ENCODE measurements at places on chromosomes 7 and 10.

- DNase-seq, result no peak
Measured at GRCh38 chr10:45136256-45136655, 135.5 kb downstream of the ZNF22 start.

DNA sequence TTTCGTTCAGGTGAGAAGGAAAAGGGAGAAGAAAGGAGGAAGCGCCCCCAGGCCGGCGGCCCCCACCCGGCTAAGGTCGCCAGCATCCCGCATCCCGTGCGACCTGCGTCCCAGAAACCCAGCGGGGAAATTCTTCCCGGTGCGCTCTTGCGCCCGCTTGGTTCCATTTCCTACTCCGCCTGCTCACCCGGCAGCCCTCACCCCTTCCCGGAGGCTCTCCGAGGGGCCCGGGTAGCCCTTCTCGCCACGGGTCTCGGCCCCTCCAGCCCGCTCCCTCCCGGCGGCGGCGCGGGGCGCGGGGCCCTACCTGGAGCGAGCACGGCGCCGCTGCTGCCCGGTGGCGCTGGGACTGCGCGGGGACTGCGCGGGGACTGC lies at the start of gene PRKCQ:
Gene PRKCQ (minus strand): TSS at position 373 of the 375 bp plus-strand sequence. CDS start 65,141 bp downstream, outside the sequence.
- no peak for DNase-seq

GRCh38 chr10:12186323-12186722 lies 9.4 kb downstream of the NUDT5 start:
- DNase-seq, result no peak

- no peak for DNase-seq
Measured at GRCh38 chr10:76305930-76306615, 874.6 kb downstream of the LRMDA start.

DNA sequence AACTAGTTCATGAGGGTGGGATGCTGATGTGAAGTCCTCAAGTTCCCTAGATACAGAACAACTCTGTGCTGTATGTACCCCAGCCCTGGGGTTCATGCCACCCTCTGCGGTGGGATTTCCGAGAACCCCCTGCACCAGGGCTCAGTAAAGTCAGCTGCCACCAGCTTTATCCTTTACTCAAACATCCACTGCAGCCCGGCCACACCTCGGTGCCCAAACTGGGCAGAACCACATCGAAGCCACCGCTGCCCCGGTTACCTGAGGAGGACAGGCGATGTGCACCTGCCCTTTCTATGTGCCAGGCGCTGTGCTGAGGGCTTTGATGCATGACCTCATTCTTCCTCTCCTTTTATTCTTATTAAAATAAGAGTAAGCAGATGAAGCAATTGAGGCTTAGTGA lies 9.9 kb upstream of the CALML5 start:
- DNase-seq, result no peak

- peak; percentile 8 for DNase-seq
Measured at GRCh38 chr10:131697476-131698128, 203.2 kb upstream of the PPP2R2D start.

GRCh38 chr7:50779427-50779826 lies 3.3 kb downstream of the GRB10 start:
- DNase-seq, result no peak

DNA sequence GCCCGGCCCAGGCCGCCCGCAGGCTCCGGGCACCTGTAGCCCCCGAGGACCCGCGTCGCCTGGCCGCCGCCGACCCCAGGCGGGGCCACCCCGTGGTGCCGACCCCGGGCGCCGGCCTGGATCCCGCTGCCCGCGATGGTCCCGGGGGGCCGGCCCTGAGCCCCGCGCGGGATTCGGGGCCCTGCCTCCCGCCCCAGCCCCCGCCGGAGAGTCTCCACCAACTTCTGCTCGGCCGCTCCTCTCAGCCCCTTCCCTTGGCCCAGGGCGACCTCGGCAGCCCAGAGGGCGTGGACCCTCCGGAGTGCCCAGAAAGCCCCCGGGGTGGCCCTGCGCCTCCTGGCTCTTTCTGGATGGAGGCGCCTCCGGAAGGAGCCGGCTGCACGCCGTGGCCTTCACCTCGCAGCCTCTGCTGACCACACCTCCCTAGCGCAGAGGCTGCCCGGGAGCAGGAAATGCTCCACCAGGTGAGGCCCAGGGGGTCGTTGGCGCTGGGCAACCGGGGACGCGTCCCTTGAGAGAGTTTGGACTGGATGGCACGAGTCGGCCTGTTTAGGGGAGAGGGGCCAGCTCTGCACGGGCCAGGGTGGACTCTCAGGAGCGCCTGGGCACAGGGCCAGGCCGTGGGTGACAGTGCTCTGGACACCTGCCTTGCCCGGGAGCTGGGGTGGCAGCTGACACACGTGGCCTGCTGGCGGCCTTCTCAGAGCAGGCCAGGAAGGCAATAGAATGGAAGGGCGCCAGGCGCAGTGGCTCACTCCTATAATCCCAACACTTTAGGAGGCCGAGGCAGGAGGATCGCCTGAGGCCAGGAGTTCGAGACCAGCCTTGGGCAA lies 529 bp downstream of the ZNF853 start:
- DNase-seq, result no peak

DNA sequence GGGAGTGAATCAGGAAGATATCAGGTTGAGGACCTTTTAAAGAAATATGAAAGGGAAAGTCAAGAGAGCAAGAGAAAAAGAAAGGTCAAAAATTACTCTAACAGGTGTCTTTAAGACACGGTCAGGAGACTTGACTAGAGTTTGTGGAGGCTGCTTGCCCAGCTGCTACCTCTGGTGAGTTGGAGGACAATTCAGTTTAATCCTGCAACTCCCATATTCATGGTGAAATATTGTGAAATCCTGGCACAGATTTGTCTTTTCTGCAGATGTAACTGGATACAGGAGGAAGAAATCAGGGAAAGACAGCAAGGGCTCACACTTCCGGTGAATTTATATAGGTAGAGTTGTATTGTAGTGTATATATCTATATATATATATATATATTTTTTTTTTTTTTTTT lies 93.5 kb downstream of the AKAP9 start:
- DNase-seq, result no peak

- DNase-seq, result no peak
Measured at GRCh38 chr7:81248420-81248819, 329.6 kb upstream of the SEMA3C start.

DNA sequence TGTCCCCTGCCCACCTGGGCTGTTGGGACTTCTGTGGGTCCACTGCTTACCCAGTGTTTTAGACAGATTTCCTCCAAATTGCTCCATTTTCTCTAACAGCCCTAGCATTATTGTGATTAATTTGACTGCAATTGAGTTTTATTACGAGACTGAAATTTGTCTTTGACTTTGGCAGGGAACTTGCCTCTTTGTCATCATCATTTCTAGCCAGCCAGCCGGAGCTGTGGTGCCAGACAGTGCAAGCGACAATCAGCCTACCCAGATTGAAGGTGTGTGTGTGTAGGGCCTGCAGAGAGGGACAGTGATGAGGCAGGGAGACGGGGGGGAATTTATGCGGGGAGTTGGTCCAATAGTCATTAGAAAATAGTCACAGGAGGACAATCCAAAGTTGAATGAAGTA lies 743.0 kb downstream of the NRG3 start:
- DNase-seq, result no peak

GRCh38 chr10:49096890-49097445 lies 18.4 kb downstream of the VSTM4 start:
- no peak for DNase-seq

GRCh38 chr7:2649991-2650390 lies 18.2 kb downstream of the TTYH3 start:
- no peak for DNase-seq

- no peak for DNase-seq
Measured at GRCh38 chr7:134875867-134876266, 96.4 kb downstream of the CALD1 start.

GRCh38 chr10:4826792-4827324 lies 851 bp downstream of the AKR1E2 start:
- DNase-seq, result no peak

DNA sequence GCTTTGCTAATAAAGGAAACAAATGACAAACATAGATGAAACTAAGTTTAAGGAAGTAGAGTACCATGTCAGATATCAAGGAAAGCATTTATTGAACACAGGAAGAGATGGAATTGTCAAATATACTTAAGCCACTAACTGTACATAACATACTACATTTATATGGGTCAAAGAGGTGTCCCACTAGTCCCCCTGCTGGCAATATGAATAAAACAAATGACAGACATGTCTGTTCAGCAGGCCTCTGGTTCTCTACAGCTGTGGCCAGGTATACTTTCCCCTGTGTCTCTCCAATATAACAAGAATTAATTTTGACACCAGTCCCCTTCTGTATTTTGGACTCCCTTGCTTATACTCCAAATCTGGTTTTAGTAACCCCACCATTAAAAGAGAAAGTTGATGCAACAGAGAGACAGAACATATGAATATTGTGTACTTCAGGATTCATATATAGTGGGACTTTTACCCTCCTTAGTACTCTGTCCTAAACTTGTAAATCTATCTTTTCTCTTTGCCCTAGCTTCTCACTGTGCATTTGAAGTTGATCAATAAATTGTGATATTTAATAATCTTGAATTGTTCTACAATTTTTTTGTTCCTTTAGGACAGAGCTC lies 42.9 kb downstream of the CD36 start:
- no peak for DNase-seq

GRCh38 chr7:81886211-81886764 lies 116.4 kb upstream of the HGF start:
- DNase-seq, result no peak

- no peak for DNase-seq
Measured at GRCh38 chr7:87448388-87448787, 27.1 kb downstream of the ABCB4 start.

DNA sequence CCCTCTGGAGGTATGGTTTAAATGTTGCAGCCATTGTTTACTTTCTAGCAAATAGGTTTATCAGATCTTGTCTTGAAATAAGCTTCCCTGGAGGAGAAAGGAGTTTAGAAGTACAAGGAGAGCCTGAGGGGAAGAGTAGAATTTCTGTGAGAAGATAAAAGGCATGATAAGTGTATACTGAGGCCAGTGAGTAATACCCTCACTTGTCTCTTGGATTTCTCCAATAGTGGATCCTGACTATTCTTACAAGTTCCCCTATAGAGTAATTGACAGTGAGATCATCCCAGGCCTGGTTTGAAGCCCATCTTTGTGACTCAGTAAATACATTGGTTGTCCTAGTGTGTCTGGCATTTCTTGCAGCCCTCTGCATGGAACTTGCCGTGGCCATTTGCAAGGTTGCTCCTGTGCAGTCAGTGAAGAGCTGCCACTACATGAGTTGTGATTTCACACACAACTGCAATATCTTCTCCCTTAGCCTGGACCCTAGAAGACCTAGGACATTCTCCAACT lies 41.6 kb downstream of the CHN2 start:
- DNase-seq, result no peak

- DNase-seq, result no peak
Measured at GRCh38 chr7:127632276-127632910, 14.5 kb upstream of the PAX4 start.

GRCh38 chr10:92681306-92681834 lies 8.4 kb upstream of the HHEX start:
- no peak for DNase-seq

- no peak for DNase-seq
Measured at GRCh38 chr7:90582164-90582563, 14.0 kb upstream of the CDK14 start.

DNA sequence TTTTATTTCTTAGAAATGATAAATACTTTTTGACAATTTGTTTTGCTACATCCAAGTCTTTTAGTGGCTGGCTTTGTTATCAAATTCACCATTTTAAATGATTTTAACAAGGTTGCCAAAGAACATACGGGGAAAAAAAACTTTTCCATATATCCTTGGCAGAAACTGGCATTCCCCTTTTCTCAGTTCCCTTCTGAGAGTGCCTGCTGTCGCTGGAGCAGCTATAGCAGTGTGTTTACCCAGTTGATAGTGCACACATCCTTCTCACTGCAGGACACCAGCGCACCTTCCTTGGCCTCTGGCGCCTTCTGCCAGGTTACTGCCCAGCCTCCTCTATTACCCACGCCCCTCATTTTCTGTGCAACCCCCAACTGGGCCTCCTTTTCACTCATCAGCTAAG lies 94.1 kb downstream of the ALOX5 start:
- no peak for DNase-seq

- DNase-seq, result no peak
Measured at GRCh38 chr7:5692112-5692844, 89.2 kb downstream of the RNF216 start.

- no peak for DNase-seq
Measured at GRCh38 chr10:103648636-103649532, 155.4 kb downstream of the NEURL1 start.

GRCh38 chr10:3886191-3886590 lies 101.2 kb upstream of the KLF6 start:
- no peak for DNase-seq

- no peak for DNase-seq
Measured at GRCh38 chr7:100173806-100174495, 3.2 kb downstream of the GPC2 start.

DNA sequence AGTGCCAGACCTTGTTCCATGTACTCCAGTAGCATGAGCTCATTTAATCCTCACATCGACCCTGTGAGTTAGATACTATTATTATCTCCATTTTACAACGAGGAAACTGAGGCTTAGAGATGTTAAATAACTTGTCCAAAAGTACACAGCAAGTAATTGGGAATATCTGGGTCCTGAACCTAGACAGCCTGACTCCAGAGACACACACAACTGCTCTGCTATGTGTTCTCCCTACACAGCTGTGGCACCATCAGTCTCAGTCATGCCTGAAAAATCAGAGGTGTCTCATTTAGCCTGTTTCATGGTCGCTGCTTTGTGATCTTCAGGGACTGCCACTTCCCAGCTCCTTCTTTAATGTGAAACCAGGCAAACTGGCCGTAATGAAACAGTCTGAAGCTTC lies 56.5 kb downstream of the COL1A2 start:
- DNase-seq, result no peak

DNA sequence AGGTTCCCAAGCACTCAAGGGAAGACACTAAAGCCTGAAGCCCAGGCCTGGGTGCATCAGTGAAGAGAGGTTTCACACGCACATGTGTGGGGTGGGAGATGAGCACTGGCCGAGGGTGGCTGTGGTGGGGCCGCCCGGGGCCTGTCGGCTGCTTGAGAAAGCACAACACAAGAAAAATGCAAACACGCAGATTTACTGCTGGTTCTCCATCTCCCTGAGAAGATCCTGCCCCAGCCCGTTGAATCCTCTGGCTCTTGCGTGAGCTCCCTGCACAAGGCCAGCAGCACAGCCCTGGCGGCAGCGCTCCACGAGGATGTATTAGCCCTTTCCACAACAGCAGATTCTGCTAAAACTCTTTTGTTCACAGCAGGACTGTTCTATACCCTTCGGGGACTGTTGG lies 6.2 kb downstream of the ZNF511 start:
- DNase-seq, result no peak

- DNase-seq, result no peak
Measured at GRCh38 chr7:133562621-133563020, 309.7 kb downstream of the EXOC4 start.

DNA sequence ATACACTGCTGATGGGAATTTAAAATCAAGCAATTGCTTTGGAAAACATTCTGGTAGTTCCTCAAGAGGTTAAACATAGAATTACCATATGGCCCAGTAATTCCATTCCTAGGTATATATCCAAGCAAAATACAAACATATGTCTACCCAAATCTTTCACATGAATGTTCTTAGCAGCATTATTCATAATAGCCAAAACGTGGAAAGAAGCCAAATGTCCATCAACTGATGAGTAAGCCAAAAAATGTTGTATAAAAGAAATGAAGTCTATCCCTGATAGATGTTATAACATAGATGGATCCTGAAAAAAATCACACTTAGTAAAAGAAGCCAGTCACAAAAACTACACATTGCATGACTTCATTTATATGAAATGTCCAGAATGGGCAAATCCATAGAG lies 893.0 kb downstream of the SORCS3 start:
- no peak for DNase-seq

All from activated CD8-positive, alpha-beta memory T cell treated with anti-CD3 and anti-CD28 coated beads, Interleukin-2, amount 50 U/mL, for 48 hours (primary cell).